Activated CD4-positive, alpha-beta memory T cell treated with anti-CD3 and anti-CD28 coated beads, Interleukin-2, amount 10 ng/mL, durations not matched to agents 7 days and 5 days (primary cell): ENCODE measurements at places on chromosomes 2 and 18. TPM values are rescaled to one million over a fixed set of nuclear protein-coding genes. Genes with fewer than 3 reads are reported as not detected.
A peak's percentile ranks its signal among the peaks of the same experiment; 100 is the strongest.

KIAA2012 gene
- total RNA-seq, result not detected

CNDP1 gene
- not detected for total RNA-seq

DNA sequence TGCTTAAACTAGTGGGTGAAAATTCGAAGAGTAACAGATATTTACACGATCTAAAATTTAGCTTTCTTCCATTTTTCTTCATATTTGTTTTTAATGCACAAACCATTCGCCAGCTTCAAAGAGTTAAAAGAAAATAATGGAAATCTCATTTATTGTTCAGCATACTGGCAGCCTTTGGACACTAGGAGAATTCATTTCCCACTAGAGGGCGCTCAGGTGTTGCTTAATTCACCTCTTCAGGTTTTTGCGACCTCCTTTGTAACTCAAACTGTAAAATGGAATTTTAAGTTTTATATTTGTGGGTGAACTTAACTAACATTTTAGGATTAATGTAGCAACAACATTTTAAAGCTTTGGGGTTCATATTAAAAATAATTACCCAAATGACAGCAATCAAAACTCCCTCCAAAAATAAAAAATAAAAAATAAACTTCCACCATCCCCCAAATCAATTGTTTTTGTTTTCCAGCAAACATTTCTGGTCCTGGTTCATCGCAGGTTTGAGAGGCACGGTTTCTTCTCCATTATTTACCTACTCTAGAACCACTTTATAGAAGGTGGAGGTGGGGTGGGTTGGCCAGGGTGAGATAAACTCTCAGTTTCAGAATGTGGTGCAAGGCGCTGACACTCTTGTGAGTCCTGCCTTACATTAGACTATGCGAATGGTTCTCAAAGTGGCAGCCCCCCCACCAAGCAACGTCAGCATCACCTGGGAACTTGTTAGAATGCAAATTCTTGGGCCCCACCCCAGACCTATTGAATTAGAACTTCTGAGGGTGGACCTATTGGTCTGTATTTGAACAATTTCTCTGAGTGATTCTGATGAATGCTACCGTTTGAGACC, 24.7 kb upstream of the PNPT1 start:
- DNase-seq, result peak; percentile 38

DNA sequence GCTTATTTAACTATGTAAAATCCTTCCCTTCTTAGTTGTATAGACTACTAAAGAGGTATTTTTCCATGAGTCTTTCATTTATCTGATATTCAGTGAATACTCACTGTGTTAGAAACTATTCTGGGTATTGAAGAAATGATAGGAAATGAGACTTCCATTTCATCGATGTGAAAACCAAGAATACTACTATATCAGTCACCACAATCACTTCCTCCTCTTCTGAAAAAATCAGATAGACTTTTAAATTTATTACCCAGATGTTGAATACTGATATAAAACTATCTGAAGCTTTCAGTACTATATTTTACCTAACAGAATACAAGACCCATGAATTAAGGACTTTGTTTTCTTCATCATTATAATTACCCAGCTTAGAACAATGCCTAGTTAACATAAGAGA, 1801.1 kb upstream of the CELF4 start:
- DNase-seq, result no peak
